Glutamatergic neuron (in vitro differentiated cells): ENCODE measurements at places on chromosomes 1 and 21.

- peak; percentile 83 for DNase-seq
Observed at GRCh38 chr1:38026592-38027200, 14.2 kb downstream of the UTP11 start.

- DNase-seq: no peak
Observed at GRCh38 chr1:217453816-217454215, 177.1 kb downstream of the GPATCH2 start.

DNA sequence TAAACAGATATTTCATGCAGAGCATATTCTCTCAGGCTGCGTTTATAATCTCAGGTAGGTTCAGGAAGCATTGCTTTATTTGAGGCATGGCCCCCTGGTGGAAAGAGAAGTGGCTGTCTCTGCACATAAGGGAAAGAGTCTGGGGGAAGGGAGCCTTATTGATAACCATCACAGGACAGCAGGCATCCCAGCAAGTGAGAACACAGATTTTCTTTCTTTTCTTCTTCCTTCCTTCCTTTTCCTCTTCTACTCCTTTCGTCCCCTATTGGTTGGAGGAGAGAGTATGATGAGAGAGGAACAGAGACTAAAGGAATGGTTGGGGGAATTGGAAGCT lies 21.9 kb downstream of the TSNAX start:
- peak; percentile 22 for DNase-seq

- DNase-seq: no peak
Observed at GRCh38 chr1:205565799-205566198, 61.3 kb downstream of the CDK18 start.

GRCh38 chr21:36806103-36806502 lies 107.2 kb downstream of the SIM2 start:
- no peak for DNase-seq

GRCh38 chr1:197171531-197171930 lies 25.1 kb upstream of the ASPM start:
- no peak for DNase-seq

GRCh38 chr1:16978567-16979474 lies 1.6 kb downstream of the MFAP2 start:
- DNase-seq: no peak

- no peak for DNase-seq
Observed at GRCh38 chr1:39395357-39395831, 96.0 kb upstream of the BMP8A start.

DNA sequence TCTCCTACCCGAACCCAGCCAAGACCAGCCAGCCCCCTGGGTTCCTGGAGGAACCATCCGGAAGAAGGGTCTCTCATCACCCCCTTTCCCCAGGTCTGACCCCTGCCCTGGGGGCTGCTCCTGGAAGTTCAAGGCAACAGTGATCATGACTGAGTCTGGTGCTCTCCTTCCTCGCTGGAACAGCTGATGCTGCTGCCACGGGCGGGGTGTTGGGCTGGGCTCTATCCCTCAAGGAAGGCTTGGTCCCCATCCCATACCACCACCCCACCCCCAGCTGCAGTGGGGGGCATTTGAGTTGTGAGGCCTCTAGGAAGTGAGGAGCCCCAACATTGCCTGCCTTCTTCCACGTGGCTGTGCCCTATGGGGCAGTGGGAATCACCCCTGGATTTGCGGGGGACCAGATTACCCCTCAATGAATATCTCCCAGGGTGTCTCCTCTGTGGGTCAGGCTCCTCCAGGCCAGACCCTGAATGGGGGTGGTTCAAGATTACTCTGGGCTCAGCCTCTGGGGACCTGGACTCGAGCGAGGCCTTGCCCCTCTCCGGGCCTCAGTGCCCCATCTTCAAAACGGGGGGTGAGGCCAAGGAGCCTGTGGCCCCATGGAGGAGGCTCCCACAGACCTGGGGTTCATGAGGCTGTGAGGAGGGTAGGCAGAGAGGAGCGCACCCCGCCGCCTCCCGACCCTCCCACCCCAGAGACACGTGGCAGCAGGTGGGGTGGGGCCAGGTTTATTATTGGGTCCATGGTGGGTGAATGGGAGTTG lies 2.8 kb downstream of the MASP2 start:
- no peak for DNase-seq

DNA sequence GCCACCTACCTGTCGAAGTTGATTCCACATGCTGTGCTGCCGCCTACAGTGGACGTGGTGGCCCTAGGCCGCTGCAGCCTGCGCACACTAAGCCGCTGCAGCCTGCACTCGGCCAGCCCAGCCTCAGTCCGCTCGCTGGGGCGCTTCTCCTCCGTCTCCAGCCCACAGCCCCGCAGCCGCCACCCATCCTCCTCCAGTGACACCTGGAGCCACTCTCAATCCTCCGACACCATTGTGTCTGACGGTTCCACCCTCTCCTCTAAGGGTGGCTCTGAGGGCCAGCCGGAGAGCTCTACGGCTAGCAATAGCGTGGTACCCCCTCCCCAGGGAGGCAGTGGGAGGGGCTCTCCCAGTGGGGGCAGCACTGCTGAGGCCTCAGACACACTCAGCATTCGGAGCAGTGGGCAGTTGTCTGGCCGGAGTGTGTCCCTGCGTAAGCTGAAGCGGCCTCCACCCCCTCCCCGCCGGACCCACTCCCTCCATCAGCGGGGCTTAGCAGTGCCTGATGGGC lies 46.9 kb downstream of the YARS1 start:
- no peak for DNase-seq

DNA sequence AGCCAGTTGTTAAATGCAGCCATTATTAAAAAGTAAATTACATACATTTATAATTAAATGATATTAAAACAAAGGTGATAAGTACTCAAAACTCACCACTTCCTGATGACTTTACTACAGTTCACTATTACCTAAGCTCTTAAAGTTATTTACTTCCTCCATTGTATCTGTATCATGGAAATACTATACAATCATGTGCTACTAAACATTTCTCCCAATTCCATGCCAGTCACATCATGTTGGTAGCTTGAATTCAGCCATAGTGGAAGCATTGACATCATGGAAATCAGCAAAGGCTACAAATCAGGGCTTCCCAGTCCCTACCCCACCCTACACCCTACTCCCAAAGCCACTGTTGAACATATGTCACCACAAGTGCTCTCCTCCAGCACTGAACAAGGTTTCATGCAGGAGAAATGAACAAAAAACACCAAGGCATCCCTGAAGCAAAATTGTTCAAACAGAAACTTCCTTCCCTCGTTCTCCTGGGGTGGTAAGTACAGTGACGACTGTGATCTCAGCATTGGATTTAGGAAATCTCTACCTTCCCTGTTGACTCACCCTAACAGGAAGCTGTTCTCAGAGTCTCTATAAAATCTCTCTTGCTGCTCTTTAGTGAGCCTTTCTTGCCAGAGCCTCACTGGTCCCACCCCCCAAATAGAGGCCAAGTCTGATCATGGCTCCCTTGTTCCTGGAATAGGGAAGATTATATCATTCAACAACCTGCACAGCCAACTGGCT lies 12.7 kb downstream of the VSIG8 start:
- DNase-seq: no peak

DNA sequence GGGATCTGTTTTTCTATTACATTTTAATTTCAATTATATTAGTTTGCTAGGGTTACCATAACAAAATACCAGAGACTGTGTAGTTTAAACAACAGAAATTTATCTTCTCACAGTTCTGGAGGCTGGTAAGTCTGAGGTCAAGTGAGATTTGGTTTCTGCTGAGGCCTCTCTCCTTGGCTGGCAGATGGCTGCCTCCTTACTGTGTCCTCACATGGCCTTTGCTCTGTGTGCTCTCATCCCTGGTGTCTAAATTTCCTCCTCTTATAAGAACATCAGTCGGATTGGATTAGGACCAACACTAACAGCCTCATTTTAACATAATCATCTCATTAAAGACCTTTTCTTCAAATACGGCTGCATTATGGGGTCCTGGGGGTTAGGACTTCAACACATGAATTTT lies 195.2 kb upstream of the CHODL start:
- DNase-seq: no peak

DNA sequence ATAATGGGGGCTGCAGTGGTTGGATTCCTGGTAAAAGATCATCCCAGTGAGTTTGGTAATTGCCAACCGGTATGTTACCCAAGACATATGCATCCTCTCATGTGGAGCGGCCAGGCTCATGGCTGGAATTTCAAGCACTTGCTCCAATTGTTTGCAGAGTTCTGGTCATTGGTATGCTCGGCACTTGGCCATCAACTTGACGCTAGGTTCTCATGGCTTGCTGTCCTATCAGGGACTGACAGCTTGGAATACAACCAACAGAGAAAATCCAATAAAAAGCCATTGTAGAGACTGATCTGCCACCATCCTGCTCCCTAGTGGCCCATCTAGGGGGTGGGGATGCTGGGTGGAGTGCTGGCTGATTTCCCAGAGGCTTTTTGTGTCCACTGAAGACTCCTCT lies 120.9 kb downstream of the EDEM3 start:
- DNase-seq: no peak

DNA sequence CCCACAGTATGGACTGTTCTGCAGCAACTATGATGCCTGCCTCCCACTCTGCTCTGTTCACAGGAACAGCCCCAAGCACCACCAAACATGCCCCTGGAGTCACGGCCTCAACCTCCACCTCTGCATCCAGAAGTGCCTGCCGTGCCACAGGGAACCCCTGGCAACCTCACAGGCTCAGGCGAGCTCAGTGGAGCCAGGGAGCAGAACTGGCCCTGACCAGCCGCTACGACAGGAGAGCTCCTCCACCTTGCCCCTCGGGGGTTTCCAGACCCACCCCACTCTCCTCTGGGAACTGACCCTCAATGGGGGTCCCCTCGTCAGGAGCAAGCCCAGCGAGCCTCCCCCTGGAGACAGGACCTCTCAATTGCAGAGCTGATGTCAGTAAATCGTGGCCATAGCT lies 13.0 kb downstream of the MRAP start:
- no peak for DNase-seq

DNA sequence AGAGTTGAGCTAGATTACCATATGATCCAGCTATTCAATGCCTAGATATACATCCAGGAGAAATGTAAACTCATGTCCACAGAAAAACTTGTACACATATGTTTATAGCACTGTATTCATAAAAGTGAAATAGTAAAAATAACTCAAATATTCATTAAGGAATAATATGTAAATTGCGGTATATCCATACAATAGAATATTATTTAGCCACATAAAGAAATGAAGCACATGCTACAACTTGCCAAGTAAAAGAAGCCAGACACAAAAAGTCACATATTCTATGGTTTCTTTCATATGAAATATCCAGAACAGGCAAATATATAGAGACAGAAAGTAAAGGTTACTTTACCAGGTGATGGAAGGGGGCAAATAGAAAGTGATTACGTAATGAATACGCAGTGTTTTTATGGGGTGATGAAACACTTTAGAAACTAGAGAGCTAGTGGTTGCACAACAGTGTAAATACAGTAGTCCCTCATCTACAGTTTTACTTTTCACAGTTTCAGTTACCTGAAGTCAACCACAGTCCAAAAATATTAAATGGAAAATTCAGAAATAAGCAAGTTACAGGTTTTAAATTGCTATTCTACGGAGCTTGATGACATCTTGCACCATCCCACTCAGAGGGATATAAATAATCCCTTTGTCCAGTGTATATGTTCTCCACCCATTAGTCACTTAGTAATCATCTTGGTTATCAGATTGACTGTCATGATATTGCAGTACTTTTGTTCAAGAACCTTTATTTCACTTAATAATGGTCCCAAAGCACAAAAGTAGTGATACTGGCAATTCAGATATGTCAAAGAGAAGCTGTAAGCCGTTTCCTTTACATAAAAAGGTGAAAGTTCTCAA lies 62.3 kb downstream of the ZNF644 start:
- DNase-seq: no peak

GRCh38 chr1:156899956-156900718 lies 6.6 kb downstream of the PEAR1 start:
- DNase-seq: no peak

DNA sequence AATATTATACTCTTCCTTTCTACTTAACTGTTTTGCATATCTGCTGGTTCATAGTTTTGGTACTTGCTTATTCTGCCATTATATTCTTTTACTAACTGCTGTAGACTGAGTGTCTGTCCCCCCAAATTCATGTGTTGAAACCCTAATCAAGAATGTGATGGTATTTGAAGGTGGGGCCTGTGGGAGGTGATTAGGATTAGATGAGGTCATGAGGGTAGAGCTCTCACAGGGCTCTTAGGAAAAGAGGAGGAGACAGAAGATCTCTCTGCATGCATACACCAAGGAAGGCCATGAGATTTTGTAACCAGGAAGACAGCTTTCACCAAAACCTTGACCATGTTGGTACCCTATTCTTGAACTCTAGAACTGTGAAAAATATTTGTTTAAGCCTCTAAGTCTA lies 354.1 kb upstream of the B3GALT2 start:
- DNase-seq: no peak

DNA sequence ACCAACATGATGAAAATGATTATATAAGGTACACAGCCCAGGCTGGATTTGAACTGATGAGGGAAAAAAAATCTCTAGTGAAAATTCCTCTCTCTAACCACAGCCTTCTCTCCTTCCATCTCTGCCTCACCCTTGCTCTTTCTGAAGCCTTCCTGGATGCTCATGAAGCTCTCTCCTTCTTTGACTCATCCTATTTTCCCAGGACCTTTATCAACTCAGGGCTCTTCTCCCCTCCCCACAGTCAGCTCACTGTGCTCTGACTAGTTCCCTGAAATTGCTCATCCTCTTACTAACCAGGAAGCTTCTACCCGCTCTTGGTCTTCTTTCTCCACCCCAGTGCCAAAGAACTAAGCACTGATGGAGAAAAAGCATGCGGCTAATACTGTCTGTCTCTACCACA lies 46.4 kb upstream of the ERG start:
- DNase-seq: no peak

DNA sequence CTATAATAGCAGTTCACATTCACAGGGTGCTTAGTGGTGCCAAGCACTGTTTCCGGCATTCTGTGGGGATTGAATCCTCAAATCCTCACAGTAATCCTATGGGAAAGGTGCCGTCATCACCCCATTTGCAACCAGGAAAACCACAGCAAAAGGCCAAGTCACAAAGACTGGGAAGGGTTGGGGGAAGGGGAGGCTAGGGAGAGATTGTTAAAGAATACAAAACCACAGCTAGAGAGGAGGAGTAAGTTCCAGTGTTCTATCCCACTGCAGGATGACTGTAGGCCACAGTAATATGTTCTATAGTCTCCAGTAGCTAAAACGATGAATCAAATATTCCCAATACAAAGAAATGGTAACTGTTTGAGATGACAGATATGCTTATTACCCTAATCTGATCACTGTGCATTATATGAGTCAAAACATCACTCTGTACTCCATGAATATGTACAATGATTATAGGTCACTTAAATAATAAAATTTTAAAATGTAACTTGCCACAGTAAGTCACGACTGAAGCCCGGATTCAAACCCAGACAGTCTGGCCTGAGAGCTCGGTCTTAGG lies 256.8 kb downstream of the TOMM20 start:
- no peak for DNase-seq

- no peak for DNase-seq
Observed at GRCh38 chr1:172874950-172875349, 175.8 kb downstream of the TNFSF18 start.

- DNase-seq: no peak
Observed at GRCh38 chr1:24914226-24915069, 15.6 kb downstream of the RUNX3 start.
